ENCODE measurements at places on chromosomes 5 and 9.

DNA sequence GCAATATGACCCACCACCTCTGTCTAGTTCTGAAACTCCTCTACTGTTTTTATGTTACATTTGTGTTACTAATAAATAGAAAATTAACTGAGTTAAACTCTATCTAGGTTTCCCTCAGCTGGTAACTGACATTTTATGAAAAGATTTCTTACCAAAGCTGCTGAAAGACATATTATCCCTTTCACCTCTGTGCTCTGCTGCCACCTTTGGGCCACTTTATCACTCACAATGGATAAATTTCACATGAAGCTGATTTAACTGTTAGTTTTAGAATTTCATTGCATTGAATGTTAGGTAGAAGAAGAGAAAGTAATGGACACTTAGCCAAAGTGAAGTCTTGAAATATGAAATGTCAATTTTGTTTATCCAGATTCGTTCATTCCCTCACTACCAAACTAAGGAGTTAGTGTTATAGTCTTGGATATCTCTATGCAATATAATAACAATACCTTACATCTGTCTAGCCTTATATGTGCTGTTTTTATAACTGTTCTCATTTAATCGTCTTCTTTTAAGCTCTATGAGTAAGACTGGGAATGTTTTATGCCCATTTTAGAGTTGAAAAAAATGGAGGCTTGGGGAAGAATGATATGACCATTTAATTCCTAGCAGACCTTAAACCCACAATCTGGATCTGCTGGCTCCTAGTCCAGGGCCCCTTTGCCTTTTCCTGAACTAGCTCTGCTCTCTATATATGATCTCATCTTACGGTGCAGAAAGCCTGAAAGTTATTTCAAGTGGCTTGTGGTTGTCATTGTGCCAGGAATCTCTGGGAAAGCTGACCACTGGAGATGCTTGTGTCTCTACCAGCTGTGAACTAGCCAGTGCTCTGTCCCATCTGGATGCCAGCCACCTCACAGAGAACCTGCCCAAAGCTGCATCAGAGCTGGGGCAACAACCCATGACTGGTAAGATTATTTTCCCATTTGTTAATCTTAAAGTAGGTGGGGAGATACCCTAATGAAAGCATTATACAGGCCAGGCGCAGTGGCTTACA is 97.1 kb downstream of the GOLPH3 start:
- peak; percentile 75 for DNase-seq

DNA sequence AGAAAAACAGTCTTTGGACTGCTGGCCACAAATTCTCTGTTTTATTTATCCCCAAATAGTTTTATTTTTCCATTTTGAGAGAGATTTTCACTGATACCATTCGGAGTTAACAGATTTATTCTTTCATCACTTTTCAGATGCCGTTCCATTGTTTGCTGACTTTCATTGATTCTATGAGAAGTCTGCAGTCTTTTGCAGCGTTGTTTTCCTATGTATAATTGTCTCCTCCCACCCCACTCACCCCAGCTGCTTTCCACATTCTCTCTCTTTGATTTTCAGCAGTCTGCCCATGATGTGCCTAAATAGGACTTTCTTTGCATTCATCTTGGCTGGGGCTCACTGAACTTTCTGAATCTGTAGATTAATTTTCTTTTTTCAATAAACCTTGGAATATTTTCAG is 107.6 kb downstream of the C9orf50 start:
- DNase-seq, result no peak

DNA sequence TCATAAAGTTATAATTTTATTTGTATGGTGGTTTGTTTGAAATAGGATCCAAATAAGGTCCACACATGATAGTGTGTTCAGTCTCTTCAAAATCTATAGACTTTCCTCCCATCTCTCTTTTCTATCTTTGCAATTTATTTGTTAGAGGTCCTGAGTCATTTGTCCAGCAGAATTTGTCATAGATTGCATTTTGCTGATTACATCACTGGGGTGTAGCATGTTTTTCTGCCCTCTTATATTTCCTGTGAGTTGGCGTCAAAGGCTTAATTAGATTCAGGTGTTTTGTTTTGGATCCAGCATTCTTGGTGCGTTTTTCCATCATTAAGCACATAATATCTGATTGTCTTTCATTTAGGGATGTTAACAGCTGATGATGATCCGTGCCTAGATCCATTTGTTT is 15.0 kb downstream of the CYFIP2 start:
- DNase-seq, result no peak

- no peak for DNase-seq
Observed at GRCh38 chr5:58135571-58136335, 324.1 kb downstream of the PLK2 start.

DNA sequence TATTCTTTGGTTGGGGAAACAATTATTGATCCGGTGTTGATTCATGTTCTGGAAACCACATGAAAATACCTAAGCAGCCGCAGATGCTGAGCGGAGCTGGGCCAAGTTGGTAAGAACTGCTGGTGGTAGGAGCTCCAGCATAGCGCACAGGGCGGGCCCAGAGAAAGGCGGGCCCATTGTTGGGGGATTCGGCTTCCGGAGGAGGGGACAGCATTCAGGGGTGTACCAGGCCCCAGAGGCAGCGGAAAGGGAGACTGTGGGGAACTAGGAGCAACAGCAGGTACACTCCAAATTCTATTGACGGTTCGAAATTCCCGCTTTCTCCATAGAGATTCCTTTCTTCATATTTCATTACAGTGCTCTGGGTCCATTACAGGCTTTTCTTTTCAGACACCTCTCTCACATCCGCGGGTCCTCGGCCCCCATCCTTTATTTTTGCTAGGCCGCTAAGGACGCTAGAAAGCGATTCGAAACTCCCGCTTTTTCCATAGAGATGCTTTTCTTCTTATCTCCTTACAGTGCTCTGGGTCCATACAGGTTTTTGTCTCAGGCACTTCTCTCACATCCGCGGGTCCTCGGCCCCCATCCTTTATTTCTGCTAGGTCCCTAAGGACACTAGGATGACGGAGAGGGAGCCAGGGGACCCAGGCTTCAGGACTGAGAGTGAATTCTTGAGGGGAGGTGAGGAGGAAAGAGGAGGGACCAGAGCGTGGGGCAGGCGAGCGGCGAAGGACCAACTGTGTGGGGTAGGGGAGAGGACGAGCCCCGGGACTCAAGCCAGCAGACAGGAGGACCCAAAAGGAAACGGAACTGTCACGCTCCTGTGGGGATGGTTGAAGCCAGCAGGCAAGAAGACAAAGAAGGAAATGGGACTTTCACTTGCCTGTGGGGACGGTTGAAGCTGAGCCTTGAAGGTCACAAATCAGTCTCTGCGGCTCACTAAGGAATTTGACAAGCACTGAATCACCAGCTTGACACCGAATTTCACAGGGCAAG is at the start of gene CCDC152:
TSS of gene CCDC152 (plus strand) at position 213 of the 996 bp plus-strand sequence. CDS start 2,304 bp downstream, outside the sequence.
- peak; percentile 89 for DNase-seq

Measured in GM23338 (cell line).